ENCODE measurements at places on chromosomes 16 and 17.

DNA sequence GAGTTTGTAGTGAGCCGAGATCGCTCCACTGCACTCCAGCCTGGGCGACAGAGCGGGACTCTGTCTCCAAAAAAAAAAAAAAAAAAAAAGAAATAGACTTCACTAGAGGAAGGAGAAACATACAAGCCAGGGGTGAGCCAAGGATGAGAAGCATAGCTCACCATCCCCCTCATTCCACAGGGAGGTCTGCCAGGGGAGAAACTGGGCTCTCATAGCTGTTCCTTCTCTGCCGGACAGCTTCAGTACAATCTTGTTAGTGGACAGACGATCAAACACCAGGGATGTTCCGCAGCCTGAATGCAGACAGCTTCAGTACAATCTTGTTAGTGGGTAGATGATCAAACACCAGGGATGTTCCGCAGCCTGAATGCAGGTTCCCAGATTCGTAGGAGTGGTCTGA lies 509.6 kb downstream of the CDH13 start:
- no peak for DNase-seq

DNA sequence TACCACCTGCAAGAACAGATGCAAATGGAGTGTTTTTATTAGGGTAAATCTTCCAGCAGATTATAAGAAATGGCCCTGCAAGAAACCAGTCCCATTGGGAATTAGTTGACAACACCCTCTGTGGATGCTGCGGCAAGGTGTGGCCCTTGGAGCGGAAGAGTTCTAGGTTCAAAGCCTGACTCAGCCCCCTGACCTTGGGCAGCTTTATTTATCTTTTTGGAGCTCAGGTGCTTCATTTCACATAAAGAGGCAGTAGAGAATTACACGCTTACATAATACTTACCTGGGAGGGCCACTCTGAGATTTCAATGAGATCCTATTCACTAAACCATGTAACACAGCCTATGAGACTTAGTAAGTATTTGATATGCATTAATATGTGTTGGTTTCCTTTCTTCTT lies 318.2 kb upstream of the SOX9 start:
- DNase-seq = no peak

DNA sequence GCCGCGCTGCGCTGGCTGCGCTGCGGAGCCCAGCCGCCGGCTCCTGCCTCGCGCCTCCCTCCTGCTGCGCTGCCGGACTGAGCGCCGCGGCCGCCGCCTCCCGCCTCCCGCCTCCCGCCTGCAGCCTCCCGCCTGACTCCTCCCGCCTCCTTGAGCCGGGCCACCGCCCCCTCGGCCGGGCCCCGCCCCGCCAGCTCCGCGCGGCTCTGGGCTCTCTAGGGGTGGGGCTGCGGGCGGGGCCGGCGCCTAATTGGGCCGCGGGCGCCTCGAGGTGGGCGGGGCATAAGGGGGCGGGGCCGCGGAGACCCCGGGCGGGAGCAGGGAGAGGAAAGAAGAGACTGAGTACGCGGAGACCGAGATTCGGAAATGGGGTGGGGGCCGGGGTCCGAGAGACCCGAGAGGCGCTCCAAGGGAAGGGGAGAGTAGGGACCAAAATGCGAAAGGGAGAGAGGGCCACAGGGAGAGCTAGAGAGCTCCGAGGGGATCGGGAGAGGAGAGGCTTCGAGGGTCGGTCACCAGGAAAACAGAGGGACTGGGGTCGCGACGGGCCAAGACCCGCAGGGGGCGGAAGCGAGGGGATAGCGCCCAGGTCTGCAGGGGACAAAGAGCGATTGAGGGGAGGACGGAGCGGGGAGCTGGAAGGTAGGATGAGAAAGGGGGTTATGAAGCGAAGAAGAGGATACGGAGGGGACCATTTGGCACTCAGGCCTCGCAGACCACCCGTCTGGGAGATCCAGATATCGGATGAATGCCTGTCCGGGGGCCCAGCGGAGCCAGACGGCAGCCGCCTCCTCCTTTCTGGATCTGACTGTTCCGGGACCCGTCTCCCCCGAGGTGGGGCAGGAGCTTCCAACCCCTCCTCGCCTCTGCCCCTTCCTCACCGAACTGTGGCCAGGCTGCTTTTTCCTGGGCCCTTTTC lies at the start of gene C1QL1:
Gene C1QL1 (minus strand): TSS at position 79 of the 919 bp plus-strand sequence. CDS start 255 bp downstream, outside the sequence.
- peak; percentile 33 for DNase-seq

DNA sequence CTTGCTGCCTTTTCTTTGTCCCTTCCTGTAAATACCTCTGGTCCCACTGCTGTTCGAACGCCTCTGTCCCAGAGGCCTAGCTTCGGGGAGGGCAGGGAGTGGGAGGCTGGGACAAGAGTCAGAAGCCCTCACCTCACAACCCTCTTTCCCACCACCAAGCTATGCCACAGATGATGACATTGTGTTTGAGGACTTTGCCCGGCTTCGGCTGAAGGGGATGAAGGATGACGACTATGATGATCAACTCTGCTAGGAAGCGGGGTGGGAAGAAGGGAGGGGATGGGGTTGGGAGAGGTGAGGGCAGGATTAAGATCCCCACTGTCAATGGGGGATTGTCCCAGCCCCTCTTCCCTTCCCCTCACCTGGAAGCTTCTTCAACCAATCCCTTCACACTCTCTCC lies 10.4 kb downstream of the ARRB2 start:
- DNase-seq = no peak

- DNase-seq = peak; percentile 21
These were observed 355.3 kb downstream of the TOX3 start for GRCh38 chr16:52191531-52192134.

GRCh38 chr17:64053101-64053500 lies 32.7 kb upstream of the ICAM2 start:
- no peak for DNase-seq

GRCh38 chr17:47197821-47198220 lies 8.7 kb upstream of the CDC27 start:
- DNase-seq = no peak

- no peak for DNase-seq
These were observed 15.7 kb downstream of the CRLF3 start for GRCh38 chr17:30808785-30809286.

GRCh38 chr17:79861413-79862216 lies 22.4 kb upstream of the CBX4 start:
- DNase-seq = no peak

- DNase-seq = no peak
These were observed 9.2 kb downstream of the PRPSAP2 start for GRCh38 chr17:18866866-18867813.

GRCh38 chr16:9090960-9091866 lies at the start of gene HAPSTR1:
Gene HAPSTR1 (plus strand): TSS chr16:9091644. CDS start chr16:9092045, 401 bp downstream.
- DNase-seq = peak; percentile 99

- DNase-seq = no peak
These were observed 778.6 kb downstream of the CDH11 start for GRCh38 chr16:64343061-64343819.

- DNase-seq = no peak
These were observed 6.9 kb downstream of the LMF1 start for GRCh38 chr16:963913-964312.

DNA sequence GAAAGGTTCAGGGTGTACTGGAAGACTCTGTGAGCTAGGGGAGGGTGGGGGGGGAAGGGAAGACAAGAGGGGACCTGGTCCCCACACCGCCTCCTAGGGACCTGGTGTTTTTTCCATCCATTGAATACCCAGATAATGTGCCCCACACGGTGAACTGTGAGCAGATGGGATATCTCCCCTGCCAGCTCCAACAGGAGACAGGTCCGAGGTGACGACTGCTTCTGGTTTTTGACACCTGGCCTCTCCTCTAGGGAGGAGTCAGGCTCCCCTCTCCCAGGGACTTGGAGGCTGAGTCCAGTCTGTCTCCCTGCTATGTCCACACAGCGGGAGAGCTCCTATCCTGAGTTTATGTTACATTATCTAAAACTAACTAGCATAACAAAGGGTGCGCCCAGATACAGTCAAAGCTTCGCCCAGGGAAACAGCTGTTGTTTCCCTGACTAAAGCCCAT lies 1.8 kb downstream of the MARVELD3 start:
- no peak for DNase-seq

DNA sequence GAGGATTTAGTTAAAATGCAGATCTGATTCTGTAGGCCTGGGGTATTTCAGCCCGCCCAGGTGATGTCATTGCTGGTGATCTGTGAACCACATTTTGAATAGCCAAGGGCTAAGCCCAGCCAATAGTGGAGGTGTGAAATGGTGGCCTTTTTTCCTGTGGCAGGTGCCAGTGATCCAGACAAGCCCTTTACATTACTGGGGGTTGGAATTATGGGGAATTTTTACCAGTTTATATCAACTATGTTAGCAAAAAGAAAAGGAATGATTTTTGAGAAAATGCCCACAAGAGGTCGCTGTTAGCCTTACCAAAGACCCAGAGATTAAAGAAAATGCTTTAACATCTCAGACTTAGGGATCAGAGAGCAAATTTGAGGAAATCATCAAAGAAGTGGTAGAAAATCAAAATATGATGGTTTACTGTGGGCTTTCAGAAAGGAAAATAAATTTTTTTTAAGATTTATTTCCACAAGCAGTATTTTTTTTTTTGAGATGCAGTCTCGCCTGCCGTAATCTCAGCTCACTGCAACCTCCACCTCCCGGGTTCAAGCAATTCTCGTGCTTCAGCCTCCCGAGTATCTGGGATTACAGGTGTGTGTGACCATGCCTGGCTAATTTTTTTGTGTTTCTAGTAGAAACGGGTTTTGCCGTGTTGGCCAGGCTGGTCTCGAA lies 3.9 kb downstream of the VPS35L start:
- DNase-seq = no peak

DNA sequence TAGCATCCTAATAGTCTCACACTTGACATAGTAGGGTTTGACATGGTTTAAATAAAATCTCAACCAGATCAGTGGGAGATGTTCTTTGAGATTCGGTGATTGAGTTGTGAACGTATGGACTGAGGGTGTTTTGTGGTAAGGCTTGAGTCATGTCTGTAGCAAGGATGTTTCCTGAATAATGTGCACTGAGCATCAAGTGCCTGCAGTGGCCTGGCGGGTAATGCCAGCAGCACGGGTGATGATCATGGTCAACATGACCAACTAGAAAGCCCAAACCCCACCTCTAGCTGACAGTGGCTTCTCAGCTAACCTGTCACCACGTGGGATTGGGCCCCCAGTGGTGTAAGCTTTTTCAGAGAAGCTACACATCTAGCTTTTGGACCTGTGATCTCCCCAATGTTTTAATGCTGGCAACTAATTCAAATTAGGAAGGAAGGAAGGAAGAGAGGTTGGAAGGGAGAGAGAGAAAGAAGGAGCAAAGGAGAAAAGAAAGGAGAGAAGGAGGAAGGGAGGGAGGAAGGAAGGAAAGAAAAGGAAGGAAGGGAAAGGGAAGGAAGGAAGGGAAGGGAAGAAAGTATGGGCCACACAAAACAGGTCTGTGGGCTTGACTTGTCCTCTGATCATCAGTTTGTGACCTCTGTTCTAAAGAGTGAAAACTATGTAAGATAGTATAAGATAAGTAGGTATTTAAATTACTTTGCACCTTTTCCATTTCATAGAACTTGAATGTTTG lies 55.4 kb downstream of the WWOX start:
- DNase-seq = no peak

GRCh38 chr17:3843935-3844516 lies 2.0 kb downstream of the NCBP3 start:
- no peak for DNase-seq

DNA sequence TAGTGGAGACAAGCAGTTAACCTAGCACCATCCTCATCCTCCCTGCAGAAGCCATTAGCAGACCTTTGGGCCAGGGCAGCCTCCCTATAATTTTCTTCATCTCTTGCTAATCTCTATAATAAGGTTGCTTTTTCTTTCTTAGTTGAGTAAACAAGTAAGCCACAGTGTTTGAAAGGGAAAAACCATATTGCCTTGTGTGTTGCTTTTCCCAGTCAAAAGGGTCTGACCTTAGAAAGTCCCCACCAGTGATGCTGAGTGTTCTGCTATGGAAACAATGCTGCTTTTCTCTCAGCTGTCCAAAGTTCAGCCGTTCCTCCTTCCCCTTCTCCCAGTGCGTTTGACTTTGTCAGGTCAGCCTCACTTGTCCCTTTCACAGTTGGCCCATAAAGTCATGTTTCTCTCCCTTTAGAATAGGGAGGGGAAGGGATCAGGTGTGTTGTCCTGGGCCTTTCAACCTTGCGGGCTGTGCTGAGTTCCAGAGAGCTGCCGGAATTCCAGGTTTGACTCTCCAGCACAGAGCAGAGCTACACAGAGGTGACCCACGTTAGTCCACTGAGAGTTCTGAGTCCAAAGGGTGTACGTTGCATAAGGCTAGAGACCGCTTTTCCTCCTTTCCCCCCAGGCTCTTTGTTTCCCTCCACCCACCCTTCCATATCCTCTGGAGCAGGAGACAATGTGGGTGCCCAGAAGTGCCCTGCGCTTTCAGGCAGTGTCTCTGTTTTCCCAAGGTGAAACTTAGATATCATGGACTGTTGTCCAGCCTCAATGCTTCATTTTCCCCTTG lies 15.9 kb upstream of the CLEC18C start:
- DNase-seq = no peak

DNA sequence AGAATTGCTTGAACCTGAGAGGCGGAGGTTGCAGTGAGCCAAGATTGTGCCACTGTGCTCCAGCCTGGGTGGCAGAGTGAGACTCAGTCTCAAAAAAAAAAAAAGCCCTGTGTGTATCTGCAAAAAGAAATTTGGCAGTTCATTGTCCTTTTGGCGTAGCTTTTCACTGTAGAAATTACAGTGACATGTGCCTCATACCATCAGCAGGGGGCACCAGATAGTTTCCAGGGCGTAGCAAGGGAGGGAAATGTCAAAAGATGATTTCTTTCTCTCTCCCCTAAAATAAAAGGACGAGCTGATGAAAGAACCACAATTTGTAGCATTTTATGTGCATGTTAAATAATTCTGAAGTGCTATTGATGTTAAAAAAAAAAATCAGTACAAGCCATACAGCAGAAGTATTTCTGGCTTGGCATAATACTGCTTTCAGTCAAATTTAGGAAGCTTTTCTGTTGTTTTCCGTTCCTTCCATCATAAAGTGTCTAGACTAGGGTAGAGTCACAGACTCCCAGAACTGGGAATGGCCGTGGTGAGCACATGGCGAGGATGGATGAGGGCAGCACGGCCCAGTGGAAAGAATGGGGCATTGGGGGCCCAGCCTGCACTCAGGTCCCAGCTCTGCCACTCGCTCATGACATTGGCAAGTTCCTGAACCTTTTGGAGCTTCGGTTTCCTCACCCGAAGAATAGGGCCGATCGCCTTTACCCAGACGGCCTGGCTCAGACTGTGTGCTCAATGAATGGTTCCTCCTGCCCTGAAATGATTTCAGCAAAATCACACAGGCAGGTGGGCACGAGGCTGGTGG lies 59.8 kb upstream of the RPH3AL start:
- DNase-seq = no peak

GRCh38 chr16:24188021-24188542 lies 68.1 kb upstream of the CACNG3 start:
- no peak for DNase-seq

- no peak for DNase-seq
These were observed 84.3 kb downstream of the RTN4RL1 start for GRCh38 chr17:1940810-1941185.

- no peak for DNase-seq
These were observed 100.5 kb downstream of the VAT1L start for GRCh38 chr16:77888871-77889270.

GRCh38 chr17:47810200-47810821 lies 11.3 kb downstream of the OSBPL7 start:
- DNase-seq = no peak

- no peak for DNase-seq
These were observed 9.2 kb downstream of the ZDHHC7 start for GRCh38 chr16:85002099-85002541.

All from brain pericyte (primary cell).